ENCODE measurements at places on chromosomes 3 and 15. TPM values are rescaled to one million over a fixed set of nuclear protein-coding genes. Genes with fewer than 3 reads are reported as not detected.

ZNF106 gene
- 47.8 TPM for total RNA-seq

TEX55 gene
- not detected for total RNA-seq

DNA sequence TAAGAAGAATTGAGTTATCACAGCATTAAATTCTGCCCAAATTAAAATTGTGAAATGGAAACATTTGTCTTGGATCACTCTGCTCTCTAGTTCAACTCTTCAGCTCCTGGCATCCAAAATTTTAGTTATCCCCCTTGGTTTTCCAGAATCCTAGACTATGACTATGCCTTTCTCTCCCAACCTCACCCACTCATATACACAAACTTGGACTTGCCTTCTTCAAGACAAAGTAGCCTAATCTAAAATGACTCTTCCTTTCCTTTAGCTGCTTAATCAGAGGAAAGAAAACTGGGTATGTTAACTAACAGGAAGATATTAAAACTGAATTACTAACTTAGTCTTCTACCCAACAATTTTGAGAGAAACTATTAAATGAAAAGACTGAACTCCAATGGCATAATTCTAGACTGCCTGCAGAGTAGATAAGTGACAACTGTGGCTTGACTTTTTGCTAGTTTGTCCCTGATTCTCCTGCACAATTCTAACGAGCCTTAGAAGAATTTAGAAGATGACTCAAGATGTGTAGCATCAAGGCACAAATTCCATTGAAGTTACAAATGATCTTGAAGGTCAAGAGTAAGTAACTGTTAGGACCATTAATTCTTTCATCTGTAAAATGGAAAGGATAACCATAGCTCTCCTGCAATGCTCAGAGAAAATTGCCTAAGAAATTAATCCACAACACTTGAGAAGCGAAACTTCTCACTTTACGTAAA, 5.2 kb upstream of the GOLIM4 start:
- no peak for DNase-seq

DNA sequence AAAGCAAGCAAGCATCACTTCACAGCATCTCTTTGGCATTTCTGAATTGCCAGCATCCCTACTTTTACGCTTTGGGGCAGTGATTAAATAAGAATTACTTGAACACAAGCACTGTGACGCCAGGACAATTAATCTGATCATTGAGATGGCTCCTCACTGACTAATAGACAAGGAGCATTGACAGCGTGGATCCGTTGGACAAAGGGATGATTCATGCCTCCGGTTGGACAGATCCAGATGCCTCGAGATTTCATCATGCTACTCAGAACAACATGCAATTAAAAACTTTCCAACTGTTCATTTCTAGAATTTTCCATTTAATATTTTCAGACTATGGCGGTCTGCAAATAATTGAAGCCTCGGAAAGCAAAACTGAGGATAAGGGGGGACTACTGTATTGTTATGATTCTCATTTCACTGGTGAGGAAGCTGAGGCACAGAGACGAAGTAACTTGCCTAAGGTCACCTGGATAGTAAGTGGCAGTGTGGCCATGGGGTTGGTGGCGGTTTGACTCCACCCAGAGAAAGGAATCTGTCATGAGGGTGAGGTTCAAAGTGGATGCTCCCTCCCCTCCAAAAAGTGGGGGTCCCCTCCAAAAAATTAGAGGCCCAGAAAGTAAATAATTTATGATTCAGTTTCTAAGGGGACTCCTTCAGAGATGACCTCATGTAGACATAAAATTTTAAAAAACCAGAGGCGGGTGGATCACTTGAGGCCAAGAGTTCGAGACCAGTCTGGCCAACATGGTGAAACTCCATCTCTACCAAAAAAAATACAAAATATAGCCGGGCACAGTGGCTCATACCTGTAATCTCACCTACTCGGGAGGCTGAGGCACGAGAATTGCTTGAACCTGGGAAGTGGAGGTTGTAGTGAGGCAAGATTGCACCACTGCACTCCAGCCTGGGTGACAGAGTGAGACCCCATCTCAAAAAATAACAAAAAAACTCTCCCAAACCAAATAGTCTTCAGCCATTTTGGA, 12.3 kb upstream of the PGPEP1L start:
- DNase-seq = no peak

GRCh38 chr3:190003681-190004123, 117.0 kb downstream of the P3H2 start:
- no peak for DNase-seq
